Stimulated activated CD4-positive, alpha-beta T cell treated with anti-CD3 and anti-CD28 coated beads, Interleukin-2, amount 100 ng/mL, for 4 hours (primary cell): ENCODE measurements at places on chromosomes 3 and 15.

GRCh38 chr15:74535388-74536084 is 5.5 kb upstream of the ARID3B start:
- DNase-seq: no peak

- no peak for DNase-seq
Measured at GRCh38 chr15:65945616-65946015, 76.3 kb downstream of the RAB11A start.

DNA sequence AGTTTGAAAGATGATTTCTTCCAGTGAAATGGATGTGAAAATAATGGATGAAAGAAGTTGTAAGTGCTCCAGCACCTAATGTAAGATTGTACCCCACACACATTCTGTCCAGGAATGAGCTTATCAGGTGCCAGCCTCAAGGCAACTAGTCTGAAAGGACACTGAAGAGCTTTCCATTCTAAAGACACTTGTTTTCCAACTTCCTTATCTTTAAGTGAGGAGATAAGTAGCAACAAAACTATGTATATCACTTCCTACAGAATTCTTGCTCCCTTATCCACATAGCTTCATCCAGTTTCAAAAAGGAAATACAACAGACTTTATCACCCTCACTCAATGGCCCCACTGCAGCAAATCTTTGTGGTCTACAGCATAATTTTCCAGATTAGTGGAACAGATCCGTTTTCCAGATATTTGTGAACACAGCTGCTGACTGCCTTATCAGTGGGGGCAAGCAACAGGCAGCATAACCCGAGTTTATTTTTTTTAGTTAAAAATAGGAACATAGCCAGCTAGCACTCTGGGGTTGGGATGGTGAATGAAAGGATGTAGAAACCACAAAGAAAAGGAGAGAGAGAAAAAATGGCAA is 60.6 kb downstream of the CD200R1L start:
- DNase-seq: no peak

DNA sequence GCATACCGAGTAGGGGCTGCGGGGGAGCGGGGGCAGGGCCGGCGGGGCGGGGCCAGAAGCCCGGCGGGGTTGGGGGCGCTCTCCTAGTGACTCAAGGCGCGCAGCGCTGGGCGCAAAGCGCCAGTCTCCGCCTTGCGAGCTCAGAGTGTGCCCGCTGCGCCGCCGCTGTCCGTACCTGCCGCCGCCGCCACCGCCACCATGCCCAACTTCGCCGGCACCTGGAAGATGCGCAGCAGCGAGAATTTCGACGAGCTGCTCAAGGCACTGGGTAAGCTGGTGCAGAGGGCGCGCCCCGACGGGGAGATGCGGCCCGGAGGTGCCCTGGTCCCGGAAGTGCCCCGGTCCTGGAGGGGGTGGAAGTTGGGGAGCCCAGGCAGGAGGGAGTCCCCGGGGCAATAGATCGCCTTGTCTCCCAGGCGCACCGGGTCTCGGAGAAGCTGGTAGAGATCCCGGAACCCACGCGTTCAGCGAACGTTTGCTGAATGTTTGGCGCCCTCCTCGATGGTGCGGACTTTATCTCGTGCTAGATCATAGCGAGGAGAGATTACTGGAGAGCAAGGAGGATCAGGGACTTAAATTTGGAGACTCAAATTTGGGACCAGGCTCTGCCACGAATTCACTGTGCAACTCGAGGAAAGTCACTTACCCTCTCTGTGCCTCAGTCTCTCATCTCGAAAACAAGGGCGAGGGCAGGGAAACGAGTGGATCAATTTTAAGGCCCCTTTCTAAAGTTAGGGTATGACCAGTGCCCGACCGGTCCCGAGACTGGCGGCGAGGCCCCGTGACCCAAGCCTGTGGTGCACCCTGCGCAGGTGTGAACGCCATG is at the start of gene CRABP1:
Gene CRABP1 (plus strand): TSS at position 123 of the 826 bp plus-strand sequence. CDS start 76 bp downstream, at position 199.
- DNase-seq: no peak

- no peak for DNase-seq
Measured at GRCh38 chr3:179750720-179751328, 98.0 kb downstream of the USP13 start.
